ENCODE measurements at places on chromosomes 2 and 18. TPM values are rescaled to one million over a fixed set of nuclear protein-coding genes. Genes with fewer than 3 reads are reported as not detected.

The NGEF gene
- total RNA-seq: 0.43 TPM

The PROC gene
- not detected for total RNA-seq

The CNRIP1 gene
- total RNA-seq: 37.7 TPM

- no peak for DNase-seq
These were observed 45.3 kb downstream of the ADCYAP1 start for GRCh38 chr18:949724-950631.

DNA sequence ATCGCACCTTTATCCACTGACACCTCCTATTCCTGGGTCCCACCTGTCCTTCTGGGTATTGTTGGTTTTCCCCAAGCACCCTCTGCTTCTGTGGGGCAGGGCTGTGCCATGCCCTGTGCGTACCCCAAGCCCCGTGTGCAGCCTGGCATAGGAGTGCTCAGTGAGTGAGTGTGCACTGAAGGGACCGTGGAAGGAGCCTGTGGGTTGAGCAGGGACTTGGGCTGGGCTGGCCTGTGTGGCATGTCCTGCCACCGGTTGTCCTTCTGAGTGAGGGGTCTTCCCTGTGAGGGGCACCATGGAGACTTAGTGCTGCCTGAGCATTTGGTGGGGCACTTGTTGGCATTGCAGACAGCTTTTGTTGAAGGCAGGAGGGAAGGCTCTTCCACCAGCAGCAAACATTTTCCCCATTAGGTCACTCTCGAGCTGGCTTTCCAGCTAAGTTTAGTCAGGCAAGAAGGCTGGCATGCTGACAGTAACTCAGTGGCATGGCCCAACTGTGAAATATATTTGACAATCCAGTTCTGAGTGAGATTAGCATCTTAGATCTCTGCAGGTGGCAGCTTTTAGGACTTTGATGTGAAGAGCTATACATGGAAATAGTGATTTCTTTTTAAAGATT, 64.7 kb downstream of the LPIN1 start:
- peak; percentile 60 for DNase-seq

DNA sequence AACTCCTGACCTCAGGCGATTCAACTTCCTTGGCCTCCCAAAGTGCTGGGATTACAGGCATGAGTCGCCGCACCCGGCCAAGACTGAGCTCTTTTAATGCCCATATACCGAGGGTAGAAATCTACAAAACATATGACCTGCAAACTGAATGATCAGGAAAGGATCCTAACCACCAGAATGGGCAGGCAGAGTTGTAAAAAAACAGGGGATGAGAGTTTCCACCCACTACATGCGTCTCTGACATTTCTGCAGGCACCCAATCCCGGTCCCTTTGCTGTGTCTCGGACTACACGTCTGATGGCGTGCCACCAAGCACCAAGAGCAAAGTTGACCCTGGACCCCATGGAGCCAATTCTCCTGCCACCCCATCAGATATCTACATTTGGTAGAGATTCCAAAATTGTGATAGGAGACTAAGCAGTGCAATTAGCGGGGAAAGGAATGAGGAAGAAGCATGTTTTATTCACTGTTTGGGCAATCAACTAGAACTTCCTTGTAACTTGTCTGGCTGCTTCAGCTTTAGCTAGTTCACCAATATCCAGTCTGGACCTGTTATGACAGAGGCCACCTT, 74.1 kb downstream of the ATP8B1 start:
- no peak for DNase-seq

DNA sequence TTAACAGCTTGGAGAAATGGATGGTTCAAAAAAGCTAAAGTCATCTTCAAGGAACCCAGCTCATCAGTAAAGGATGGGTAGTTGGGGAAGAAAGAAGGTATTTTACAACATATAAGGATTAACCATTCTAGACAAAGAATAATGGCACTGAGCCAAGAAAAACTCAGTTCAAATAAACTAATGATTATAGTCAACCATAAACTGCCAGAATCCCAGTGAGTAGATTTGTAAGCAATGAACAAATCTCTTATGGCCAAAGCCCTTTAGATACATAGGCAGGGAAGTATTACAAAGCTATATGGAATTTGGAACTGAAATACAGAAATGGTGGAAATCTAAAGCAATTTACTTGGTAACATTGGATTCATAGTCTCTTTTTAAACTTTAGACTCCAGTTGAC, 92.4 kb upstream of the ZFP36L2 start:
- no peak for DNase-seq

GRCh38 chr2:27655155-27655951, 8.1 kb downstream of the SUPT7L start:
- DNase-seq: no peak

DNA sequence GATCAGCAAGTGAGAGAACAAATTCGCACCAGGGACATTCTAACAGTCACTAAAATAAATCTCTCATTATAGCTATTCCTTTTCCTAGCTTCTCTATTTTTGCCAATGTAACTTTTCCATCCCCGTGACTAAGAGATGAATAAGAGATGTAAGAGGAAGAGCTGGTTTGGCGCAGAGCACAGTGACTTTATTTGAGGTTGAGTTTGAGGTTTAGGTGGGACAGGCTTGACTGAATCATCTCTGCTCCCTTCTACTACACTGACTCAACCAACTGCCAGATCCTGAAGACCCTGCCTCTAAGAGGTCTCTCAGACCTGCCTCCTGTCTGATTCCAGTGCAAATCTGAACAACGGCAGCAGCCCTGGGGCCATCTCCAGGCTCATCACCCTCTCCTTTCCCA, 28.0 kb downstream of the RFX8 start:
- no peak for DNase-seq

DNA sequence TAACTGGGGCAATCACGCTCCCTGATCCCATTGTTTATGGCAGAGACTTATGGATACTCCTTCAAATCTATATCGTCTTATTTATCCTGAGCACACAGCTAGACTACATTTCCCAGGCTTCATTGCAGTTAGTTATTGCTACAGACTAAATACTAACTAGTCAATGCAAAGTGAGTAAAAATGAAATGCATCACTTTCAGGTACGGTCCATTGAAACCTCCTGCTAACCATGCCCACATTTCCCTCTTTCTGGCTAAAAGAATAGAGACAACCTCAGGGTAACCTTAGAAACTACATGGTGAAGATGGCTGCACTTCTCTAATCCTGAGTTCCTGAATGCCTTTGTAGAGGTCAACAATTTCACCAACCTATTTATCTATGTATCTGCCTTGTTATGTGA, 437.4 kb downstream of the EPHA4 start:
- no peak for DNase-seq

GRCh38 chr2:221518935-221519625, 53.0 kb downstream of the EPHA4 start:
- no peak for DNase-seq

DNA sequence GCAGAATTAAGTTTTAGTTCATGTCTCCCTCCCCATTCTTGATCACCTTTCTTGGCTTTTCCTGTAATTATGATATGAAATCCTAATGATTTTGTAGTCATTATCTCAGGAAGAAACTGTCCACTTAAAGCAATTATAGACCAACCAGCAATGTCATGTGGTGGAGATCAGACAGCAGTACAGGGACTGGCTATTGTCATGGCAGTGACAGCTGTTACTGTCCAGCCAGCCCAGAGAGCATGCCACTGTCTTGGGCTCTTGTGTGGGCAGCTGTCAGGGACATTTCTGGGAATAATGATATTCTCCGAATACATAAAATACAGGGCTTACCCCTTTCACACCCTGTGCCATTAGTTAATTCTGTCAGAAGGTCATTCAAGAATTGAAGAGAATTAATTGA, 355.3 kb upstream of the RAB12 start:
- DNase-seq: no peak

GRCh38 chr2:10336283-10336682, 33.6 kb downstream of the HPCAL1 start:
- no peak for DNase-seq

DNA sequence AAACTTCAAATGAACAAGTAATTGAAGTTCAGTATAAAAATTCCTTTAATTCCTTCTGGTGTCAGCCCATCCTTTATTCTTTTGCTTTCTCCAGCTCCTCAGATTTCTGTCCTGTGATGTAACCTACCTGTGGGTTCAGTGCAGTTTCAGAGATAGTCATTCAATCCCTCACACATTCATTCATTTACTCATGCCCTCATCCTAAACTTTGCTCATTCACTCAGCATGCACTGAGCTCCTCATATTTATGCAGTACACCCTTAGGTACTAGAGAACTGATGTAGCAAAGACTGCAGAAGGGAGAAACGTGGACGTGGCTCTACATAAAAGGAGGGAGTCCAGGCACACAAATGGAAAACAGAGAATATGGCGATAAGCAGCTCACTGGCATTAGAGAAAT, 45.3 kb upstream of the STAT1 start:
- DNase-seq: no peak

- DNase-seq: no peak
These were observed 3.7 kb downstream of the SERPINB5 start for GRCh38 chr18:63480476-63480875.

DNA sequence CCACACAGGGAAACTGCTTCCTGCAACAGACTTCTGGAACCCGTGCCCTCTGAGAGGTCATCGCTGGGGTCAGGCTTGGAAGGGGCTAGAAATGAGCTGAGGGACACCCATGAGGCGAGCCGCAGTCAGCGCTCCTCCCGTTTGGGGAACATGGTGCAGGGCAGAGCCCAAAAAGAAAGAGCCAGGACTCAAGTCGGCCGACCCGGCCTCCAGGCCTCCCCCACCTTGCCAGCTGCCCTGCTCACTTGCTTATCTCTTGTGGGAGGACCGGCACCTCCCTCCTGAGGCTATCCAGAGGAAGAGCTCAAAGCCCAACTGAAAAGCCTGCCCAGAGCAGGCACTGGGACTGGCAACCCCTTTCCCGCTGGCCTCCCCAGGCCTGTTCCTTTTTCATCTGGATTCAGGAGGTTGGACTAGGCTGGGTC, 43.6 kb downstream of the SCTR start:
- no peak for DNase-seq

GRCh38 chr18:64083916-64084315, 65.0 kb downstream of the LINC00305 start:
- no peak for DNase-seq

- DNase-seq: no peak
These were observed 27.8 kb downstream of the KLHL23 start for GRCh38 chr2:169761251-169761969.

DNA sequence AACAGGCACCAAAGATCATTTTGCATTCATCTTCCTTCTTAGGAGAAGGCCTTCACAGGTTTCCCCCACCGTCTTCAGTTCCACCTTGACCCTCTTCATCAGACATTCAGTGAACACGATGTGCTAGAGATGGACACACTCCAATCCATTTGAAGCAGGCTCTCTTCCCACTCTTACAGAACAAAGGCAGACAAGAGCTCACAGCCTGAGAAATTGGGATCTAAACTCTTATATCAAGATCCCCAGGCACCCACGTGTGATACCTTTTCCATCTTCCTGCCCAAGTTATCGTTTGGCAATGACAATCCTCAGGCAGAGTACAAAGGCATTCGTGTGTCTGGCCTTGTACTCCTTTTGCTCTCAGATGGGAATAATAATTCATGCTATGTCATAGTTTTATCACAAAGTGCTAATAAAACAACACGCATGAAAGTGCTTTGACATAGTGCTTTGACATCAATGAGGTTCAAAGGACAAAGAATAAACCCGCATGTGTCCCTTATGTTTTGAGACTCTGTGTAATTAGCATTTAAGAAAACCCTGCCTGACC, 369.3 kb upstream of the KLHL29 start:
- DNase-seq: no peak
